ENCODE measurements at places on chromosomes 1 and 21.

GRCh38 chr1:2867861-2868260 is 66.4 kb upstream of the TTC34 start:
- DNase-seq, result no peak

DNA sequence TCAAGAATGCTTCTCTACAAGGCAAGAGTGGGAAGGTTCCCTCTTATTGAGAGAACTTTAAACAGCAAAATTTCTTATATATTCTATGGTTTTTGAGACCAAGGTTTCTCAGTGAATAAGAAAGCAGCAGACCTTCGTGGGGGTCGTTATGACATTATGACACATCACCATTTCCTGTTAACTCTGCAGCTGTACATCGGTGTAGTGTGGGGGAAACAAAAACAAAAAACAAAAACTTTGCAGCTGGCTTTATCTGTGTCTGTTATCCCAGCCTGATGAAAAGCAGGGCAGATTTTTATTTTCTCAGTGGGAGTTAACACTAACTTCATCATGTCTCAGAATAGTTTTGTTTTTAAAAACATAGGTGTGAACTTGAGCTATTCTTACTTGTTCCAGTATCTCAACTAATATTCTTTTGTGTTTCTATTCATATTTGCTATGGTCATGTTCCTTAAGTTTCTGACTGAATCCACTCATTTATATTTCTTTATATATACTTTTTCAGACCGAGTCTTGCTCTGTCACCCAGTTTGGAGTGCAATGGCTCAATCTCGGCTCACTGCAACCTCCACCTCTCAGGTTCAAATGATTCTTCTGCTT is 2.1 kb downstream of the SDE2 start:
- DNase-seq, result no peak

- DNase-seq, result no peak
Observed at GRCh38 chr1:23214640-23215039, 2.7 kb downstream of the HTR1D start.

DNA sequence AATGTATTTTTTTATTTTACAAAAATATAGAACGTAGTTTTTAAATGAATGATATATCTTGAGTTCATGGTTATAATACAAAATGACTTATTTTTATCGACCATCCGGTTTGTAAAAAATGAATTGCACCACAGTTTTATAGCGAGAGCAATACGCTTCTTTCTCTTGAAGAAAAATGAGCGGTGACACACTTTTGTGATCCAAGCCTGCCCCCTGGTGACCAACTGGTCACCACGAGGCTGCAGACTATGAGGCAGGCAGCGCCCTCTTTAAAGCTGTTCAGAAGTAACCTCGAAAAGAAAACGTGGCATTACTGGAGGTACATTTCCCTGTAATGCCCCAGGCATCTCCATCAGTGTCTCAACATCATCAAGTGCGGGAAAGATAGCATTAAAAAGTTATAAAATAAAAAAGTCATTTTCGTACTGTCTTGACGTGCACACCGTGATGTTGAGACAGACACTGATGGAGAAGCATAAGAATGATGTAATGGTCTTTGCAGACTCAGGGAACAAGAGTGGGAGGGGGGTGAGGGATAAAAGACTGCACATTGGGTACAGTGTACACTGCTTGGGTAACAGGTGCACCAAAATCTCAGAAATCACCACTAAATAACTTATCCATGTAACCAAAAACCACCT is 734.2 kb upstream of the ADAMTS5 start:
- DNase-seq, result peak; percentile 95

DNA sequence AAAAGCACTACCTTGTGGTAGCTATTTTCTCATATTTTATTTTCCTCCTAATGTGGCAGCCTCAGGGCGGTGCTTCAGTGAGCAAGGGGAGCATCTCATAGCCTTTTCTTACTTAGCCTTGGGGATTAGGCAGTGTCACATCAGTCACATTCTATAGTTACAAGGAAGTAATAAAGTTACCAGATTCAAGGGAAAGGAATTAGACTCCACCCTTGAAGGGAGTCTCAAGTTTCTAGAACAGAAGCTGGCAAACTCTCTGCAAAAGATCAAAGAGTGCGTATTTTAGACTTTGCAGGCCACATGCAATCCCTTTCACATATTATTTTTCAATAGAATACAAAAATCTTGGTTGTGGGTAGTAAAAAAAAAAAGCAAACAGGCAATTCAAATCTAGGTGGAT is 350.4 kb downstream of the AMY1C start:
- no peak for DNase-seq

GRCh38 chr1:100543640-100544039 is 5.7 kb downstream of the GPR88 start:
- DNase-seq, result no peak

GRCh38 chr1:37840711-37841110 is 18.7 kb downstream of the MTF1 start:
- no peak for DNase-seq

DNA sequence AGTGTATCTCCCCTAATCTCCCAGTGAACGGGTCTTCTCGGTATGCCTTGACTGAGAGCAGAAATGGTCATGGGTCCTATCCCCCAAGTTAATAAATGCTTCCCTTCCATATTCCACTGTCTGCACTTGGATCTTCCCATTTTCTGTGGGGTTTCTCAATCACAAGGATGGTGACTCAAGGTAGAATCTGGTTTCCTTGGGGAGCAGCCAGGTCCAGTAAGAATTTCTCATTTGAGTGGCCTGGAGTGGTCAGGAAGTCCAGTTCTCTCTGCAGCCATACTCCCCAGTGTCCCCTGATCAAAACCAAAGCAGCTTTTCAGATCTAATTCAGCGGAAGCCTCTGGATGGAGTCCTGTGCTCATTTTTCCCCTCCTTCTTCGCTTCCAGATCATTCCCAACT is 14.8 kb upstream of the SLC27A3 start:
- DNase-seq, result no peak

DNA sequence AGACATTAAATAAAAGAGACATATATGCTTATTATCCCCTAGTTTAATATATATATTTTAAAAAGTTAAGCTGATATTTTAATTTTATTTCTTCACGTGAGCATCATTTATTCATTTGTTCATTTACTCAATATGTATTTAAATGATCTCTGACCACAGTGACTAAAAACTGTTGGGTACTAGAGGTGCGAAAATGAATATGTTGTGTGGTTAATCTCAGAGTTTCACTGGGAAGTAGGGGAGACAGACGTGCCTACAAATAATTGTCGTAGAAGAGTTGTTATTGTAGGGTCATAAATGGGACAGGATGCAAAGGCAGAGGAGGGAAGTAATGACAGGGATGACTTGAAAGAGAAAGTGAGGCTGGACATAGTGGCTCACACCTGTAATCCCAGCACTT is 213.0 kb upstream of the CACYBP start:
- DNase-seq, result no peak

- no peak for DNase-seq
Observed at GRCh38 chr1:65804584-65804983, 11.9 kb downstream of the PDE4B start.

- DNase-seq, result peak; percentile 86
Observed at GRCh38 chr1:150613061-150613920, 16.1 kb downstream of the ENSA start.

DNA sequence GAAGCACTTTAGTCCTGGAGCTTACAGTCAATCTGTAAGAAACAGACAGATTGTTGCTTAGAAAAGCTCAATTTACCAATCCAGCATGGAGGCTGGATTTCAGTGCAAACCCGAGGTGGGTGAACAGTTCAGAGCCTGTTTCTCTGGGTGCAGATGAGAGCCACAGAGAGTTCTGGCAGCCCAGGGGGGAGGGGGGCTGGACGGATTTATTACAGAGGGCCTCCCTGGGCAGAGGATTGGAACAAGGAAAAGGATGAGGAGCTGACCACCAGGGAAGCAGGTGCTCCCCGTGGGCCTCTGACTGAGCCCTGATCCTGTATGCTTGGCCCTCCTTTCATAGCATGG is 38.0 kb upstream of the EPS8L3 start:
- DNase-seq, result no peak

DNA sequence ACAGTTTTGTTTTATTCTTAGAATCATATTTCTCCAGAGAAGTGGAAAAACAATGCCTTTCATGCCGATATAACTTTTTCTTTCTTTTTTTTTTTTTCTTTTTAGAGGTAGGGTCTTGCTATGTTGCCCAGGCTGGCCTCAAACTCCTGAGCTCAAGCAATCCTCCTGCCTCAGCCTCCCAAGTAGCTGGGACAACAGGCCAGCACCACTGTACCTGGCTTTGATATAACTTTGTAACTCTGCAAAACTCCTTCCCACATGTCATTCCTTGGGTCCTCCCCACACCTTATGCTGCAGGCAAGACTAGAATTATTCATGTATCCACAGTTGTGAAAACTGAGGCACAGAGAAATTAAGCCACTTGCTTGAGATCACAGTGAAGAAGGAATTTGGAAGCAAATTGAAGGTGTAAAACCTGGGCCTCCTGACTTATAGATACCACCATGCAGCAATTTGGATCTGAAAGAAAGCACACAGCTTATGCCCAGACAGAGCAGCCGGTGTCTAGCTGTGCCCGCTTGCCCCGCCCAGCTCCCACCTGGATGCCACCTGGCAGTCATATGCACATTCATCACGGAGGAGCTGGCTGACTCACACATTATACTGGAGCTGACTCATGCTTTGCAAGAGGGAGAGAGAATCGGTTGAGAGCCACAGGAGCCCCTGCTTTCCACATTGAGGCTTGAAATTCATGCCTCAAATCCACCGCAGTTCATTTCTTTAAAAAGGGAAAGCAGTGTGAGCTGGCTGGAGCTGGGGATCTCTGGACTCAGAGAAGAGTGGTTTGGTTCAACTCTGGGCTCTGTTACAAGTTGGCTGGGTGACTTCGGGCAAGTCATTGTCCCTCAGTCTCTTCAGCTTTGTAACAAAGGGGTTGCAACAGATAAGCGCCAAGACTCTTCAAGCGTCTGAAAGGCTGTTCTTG is 8.3 kb upstream of the SLC2A1 start:
- DNase-seq, result peak; percentile 76

- peak; percentile 70 for DNase-seq
Observed at GRCh38 chr1:110173466-110174105, 23.3 kb downstream of the SLC6A17 start.

GRCh38 chr21:17460094-17460493 is 52.7 kb upstream of the CXADR start:
- DNase-seq, result no peak

DNA sequence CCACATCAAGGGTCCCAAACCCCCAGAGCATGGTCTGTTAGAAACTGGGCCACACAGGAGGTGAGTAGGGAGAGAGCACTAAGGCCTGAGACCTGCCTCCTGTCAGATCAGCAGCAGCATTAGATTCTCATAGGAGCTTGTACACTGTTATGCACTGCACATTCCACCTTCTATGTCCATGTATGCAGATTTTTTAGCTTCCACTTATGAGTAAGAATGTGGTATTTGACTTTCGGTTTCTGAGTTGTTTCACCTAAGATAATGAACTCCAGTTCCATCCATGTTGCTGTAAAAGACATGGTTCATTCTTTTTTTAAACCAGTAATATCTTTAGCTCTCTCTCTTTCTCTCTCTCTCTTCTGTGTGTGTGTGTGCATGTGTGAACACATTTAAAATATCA is 663 bp upstream of the GBP6 start:
- peak; percentile 39 for DNase-seq

DNA sequence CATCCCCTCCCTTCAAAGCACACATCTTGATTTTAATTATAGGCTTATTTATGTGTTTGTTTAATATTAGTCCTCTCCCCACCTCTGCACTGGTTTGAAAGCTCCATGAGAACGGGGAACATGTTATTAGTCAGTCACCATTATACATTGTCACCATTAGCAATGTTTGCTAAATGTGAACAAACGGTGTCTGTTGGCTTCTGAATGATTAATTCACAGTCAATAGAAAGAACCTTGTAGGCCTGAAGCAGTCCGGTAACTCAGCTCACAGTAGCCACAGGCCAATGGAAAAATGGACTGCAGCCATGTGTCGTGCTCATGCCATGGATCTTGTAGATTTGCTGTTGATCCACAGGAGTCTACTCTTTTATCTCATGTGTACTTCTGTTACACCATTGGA is 49.7 kb upstream of the NHLH2 start:
- DNase-seq, result no peak

DNA sequence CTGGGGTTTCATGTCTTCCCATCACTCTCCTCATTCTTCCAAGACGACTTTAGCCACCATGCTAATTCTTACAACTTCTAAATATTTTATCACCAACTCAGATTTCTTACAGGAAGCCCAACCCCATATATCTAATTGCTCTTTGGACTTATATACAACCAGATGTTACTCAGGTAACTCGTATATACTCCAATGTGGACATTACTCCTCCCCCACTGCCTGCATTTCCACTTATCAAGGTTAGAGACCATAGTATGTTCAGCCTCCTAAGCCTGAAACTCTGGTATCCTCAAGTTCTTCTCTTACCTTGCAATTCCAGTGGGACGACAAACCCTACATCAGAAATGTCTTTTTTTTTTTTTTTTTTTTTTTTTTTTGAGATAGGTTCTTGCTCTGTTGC is 2.7 kb upstream of the RCC1 start:
- DNase-seq, result no peak

DNA sequence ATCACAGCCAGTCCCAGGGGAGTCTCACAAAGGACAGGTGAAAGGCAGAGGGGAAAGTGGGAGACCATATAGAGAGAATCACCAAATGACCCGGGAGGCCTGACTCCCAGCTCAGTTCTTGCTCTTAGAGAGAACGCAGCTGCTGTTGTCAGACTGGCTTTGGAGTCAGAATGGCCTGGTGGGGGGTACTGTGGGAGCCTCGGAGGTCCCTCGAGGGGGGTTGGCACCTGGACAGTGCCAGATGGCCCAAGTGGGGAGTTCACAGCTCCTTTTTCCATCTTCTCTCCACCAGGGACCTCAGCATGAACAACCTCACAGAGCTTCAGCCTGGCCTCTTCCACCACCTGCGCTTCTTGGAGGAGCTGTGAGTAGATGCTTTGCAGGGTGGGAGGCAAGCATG is 31.5 kb downstream of the LGR6 start:
- DNase-seq, result no peak

GRCh38 chr1:167694691-167695090 is 27.1 kb upstream of the MPZL1 start:
- DNase-seq, result no peak

GRCh38 chr1:208170252-208170651 is 73.9 kb downstream of the PLXNA2 start:
- no peak for DNase-seq

GRCh38 chr1:230348386-230349019 is 77.6 kb downstream of the PGBD5 start:
- no peak for DNase-seq

- no peak for DNase-seq
Observed at GRCh38 chr1:228372183-228373003, 34.2 kb downstream of the TRIM11 start.

- no peak for DNase-seq
Observed at GRCh38 chr1:167056529-167057231, 33.5 kb downstream of the GPA33 start.

GRCh38 chr21:21734088-21734487 is 735.9 kb downstream of the NCAM2 start:
- no peak for DNase-seq

Data from adipocyte (in vitro differentiated cells).